ENCODE measurements at places on chromosomes 11 and 22. TPM values are rescaled to one million over a fixed set of nuclear protein-coding genes. Genes with fewer than 3 reads are reported as not detected.
A peak's percentile ranks its signal among the peaks of the same experiment; 100 is the strongest.

The MMP3 gene
- total RNA-seq, result not detected

The IL17REL gene
- 0.36 TPM for total RNA-seq

DNA sequence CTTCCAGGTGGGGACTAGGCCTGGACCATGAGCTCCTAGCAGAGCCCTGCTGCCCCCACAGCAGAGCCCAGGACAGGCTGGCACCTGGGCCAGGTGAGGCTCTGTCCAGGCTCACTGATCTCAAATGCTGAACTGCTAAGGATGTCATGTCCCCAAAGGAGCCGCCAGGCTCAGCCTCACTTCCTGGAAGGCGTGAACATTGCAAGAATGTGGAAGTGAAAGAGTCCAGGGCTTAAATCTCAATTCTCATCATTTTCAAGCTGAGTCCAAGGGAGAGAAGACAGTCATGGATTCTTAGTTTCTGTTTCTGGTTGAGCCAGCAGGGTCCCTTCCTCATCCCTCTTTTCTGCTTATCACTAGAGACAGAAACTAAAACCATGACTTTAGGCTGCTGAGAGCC, 5.0 kb downstream of the ASCL2 start:
- DNase-seq, result peak; percentile 33

The RELT gene
- total RNA-seq, result 17.3 TPM
